Glomerular endothelial cell (primary cell): ENCODE measurements at places on chromosomes 4 and X. TPM values are rescaled to one million over a fixed set of nuclear protein-coding genes. Genes with fewer than 3 reads are reported as not detected.

Gene BRS3
- not detected in 2 replicates for total RNA-seq

Gene PCDH7
- total RNA-seq: 3.1 and 11.3 TPM in 2 replicates

Gene PLK4
- 7.4 and 9.1 TPM in 2 replicates for total RNA-seq

Gene SHROOM4
- 39.6 and 48.9 TPM in 2 replicates for total RNA-seq

Gene INTS12
- 24.7 and 31.3 TPM in 2 replicates for total RNA-seq

Gene NOX1
- total RNA-seq: not detected in 2 replicates

Gene HTATSF1
- 36.3 and 38.3 TPM in 2 replicates for total RNA-seq

Gene MAGED2
- total RNA-seq: 361 and 403 TPM in 2 replicates

Gene SEL1L3
- total RNA-seq: 73.9 and 122 TPM in 2 replicates

DNA sequence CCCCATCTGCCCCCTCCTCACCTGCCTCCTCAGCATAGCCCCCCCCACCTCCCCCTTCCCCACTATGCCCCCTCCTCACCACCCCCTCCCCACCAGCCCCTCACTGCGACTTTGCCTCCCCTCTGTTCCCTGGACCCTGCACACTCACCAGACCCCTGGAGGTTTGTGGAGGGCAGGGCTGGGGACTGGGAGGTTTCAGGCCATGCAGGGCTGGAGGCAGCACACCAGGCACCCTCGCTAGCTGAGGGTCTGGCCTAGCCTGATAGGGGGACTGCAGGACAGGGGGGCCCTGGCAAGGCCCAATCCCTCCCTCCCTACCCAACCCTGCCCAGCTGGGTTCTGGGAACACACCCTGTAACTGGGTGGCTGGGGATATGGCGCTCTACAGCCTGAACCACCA lies 28.0 kb downstream of the TACC3 start:
- no peak for DNase-seq

DNA sequence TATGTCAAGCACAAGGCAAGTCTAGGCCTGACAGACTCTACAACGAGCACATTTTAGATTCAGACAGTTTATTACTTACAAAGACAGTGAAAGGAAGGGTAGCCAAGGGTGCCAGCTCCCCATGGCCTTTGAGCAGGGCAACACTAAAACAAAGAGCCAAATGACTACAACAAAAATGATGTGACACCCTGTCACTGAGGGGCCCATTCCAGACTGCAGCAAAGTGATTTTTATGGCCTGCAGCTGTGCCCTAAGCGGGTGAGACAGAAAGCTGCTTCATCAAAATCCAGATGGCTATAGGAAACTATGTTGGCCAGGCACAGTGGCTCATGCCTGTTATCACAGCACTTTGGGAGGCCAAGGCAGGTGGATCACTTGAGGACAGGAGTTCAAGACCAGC lies 13.4 kb upstream of the RP2 start:
- no peak for DNase-seq

DNA sequence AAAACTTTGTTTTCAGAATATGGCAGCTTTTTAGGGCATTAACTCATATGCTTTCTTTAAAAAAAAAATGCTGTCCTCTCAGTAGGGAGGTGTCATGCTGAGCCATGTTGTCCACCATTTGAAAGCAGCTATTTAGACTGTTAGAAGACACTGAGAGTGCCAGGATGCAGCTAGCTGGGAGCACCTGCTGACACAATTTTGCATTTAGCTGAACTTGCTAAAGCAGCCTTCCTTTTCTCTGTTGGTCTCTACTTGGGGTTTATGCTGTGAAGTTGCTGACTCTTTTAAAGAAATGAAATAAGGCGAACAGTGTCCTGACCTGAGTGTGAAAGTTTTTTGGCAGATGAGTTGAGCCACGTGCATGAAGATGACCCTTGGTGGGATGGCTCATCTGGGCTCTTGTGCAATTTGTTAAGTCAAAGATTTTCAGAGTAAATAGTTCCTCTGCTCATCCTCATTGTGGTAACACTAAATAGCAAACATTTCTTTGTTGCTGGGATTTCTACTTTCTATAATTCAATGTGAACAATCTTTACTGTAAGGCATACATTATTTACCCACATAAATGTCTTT lies 64.5 kb downstream of the CDS1 start:
- no peak for DNase-seq

- DNase-seq: no peak
Observed at GRCh38 chrX:47798861-47799260, 37.8 kb upstream of the ZNF81 start.

GRCh38 chr4:111636961-111637585 lies 508.2 kb upstream of the FAM241A start:
- DNase-seq: no peak

- no peak for DNase-seq
Observed at GRCh38 chrX:49627086-49627777, 28.4 kb downstream of the GAGE1 start.

DNA sequence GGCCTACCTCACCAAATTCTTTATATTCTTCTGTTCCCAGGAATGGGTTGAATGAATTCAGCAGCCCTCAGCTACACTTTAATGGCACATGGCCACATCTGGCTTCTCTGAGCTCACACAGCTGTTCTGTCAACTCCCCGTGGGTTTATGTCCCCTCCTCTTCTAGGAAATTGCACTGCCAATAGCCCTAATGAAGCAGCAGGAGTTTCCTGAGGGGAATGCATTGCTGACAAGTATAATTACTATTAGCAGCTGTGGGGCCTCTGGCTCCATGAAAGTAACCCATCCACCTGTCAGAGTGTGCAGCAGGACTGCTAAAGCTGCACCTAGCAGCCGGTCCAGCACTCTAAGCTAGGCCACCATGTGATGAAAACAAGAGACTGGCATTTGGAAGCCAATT lies 50.3 kb downstream of the FTHL17 start:
- DNase-seq: no peak

DNA sequence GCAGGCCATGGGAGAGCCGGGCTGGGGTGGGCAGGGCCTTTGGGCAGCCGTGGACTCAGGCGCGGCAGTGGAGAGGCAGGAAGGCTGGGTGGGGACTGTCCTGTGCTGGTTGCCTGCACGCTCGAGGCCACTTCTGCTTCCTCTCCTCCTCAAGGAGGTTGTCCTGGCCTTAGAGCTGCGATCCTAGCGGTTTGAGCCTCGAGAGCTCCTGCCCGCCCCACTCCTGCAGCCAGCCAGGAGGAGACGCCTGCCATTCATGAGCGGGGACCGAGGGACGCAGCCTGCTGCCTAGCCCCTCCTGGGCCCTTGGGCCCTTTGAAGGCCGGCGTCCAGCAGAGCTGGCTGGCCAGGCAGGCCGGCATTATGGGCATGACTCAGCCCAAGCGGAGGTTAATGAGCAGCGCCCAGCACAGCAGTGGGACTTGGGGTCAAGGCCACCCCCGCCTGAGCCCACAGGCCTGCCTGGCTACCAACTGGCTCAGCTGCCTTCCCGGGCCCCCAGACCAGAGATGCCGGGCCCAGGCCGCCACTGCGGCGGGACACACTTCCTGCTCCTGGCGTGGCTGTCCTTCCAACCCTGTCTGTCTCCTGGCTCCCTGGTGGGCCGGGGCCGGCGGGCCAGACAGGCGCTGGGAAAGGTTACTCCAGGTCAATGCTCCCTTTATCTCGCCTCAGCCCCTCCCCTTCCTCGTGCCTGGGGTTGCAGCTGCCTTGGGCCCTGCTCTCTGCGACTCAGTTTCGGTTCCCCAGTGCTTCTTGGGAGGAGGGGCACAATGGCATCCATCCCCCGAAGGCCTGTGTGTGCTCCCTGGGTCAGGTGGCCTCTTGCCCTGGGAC lies 1.8 kb downstream of the ABCD1 start:
- DNase-seq: no peak

DNA sequence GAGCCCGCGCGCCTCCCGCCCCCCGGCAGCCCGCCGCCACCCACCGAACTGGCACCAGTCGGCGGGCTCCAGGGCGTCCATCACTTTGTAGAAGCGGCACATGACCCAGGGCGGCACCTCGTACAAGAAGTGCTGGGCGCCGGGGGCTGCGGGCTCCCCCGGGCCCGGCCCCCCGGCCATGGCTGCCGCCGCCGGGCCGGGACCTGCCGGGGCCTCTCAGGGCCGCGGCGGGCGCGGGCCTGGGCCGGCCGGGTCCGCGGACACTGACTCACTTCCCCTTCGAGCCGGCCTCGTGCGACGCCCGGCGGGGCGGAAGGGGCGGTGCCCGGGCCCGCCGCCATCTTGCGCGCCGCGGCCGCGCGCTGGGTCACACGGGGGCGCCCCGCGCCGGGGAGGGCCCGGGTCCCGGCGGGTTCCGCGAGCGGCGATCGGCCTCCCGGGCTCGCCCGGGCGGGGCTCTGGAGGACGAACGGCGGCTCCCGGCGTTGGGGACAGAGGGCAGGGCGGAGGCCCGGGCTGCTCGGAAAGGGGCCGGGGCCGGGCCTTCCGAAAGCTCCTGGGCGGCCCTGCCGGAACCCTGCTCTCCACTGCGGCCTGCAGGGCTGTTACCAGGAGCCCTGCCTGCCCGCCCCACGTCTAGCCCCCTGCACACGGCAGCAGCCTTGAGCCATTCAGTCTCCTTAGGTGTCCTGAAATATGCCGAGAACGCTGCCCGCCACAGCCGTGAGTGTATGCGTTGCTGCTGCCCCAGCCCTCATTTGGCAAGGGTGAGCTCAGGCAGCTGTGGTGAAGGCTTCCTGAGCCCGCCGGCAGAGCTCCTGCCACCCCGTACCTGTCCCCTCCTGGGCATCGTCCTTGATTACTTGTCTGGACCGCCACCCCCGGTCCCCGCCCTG lies at the start of gene IRAK1:
TSS of gene IRAK1 (minus strand) at position 270 of the 896 bp plus-strand sequence. CDS start at position 180, 90 bp downstream.
- DNase-seq: no peak

- no peak for DNase-seq
Observed at GRCh38 chrX:45769761-45770582, 569.3 kb upstream of the DIPK2B start.

DNA sequence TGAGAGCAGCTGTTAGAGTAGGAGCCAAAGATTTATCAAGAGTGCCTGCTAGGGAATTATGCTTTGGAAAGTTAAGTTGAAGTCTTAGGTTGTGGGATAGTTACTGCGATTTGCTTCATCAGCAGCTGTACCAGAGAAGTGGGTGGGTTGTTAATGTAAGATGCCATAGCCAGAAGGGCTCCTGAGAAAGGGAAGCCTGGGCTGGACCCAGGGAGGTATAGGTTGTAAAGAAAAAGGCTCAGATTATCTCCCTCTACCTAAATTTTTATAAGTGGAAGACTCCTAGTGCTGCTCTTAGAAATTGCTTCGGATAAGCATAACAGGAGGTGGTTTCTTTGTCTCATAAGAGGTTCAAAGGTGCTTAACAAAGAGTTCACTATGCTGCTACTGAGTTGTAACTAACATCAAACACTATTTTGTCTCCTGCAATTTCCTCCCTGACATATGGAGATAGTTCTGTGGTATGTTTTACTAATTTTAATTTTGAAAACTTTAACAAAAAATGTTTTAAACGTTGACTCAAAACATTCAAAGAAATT lies 356.9 kb downstream of the DTHD1 start:
- DNase-seq: no peak

DNA sequence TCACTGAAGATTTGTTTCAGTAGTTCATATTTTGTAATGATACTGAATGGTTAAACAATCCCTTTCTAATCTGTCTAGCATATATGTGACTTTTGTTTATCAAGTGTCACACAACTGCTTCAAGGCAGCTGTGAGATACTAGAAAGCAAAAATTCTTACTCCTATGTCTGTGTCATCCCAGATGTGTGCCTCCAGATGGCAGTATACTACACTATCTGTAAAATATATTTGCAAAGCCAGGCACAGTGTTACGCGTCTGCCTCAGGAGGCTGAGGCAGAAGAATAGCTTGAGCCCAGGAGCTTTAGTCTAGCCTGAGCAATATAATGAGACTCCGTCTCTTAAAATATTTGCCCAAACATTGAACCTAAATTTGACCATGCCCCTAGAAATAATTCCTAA lies 4.0 kb downstream of the NUDT10 start:
- no peak for DNase-seq

GRCh38 chrX:49995795-49996455 lies 73.5 kb downstream of the CLCN5 start:
- no peak for DNase-seq
